ENCODE measurements at places on chromosomes 12 and 14.

DNA sequence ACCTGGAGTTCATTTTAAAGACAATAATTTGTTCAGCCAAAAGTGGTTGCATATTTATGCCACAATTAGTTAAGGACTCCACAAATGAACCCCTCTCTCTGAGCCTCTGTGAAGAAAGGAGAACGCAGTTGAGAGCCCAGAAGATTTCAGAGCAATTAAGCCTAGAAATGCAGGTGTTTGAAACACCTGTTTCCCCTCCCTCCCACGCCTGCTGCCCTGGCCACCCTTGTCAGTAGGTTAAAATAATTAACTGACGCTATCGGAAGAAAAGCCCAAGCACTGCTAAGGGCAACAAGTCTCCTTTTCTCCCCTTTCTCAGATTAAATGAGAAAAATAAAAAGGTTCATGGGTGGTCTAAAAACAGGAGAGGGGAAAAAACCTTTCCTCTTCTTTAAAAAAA is 99.2 kb downstream of the PPM1A start:
- no peak for DNase-seq

DNA sequence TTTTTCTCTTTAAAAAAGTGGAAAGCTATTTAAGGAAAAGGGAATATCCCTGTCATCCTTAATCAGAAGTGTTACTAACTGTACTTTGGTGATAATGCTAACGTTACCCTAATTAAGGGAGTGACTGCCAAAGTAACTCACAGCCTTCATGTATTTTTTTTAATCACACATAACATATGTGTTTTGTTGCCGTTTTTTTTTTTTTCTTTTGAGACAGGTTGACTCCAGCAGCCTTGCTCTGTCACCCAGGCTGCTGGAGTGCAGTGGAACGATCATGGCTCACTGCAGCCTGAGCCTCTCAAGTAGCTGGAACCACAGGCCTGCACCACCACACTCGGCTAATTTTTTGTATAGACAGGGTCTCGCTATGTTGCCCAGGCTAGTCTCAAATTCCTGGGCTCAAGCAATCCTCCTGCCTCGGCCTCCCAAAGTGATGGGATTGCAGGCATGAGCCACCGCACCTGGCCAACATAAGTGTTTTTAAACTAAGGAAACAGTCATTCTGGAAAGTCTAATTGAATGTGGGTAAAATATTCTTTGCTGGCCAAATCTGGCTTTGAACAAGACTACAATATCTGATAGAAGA is 56.5 kb downstream of the HECTD4 start:
- DNase-seq: no peak

DNA sequence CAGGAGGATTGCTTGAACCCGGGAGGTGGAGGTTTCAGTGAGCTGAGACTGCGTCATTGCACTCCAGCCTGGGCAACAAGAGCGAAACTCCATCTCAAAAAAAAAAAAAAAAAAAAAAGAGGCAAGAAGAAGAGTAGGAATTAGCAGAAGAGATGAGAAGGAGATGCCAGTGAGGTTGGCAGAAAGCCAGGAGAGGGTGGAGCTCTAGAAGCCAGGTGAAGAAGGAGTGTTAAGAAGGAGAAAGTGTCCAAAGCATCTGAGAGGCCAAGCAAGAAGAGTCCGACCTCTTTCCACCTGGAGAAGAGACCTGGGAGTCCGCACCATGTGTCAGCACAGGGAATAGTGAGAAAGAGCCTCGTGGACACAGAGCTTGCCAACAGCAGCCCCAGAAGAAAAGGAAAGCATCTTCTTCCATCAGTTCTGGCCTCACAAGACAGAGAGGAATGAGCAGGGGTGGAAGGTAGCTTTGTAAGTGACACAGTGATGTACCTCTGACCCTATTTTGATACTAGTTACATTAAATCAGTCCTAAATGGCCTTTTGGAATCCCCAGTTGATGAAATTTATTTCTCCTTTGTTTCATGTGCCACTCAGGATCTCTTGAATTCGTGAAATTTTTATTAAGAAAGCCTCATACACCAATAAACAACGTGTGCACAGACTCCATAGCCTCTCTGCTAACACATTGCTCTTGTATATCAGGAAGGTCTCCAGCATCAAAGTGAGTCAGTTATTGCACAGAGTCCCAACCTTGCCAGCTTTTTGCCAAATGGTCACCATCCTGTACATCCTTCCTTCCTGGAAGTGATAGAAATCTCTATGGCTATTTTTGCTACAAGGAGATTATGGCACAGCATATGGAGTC is 70.6 kb downstream of the SAMD4A start:
- DNase-seq: no peak

- peak; percentile 25 for DNase-seq
Observed at GRCh38 chr12:1797991-1798640, 22.2 kb upstream of the LRTM2 start.

- no peak for DNase-seq
Observed at GRCh38 chr14:82689948-82690347, 1156.3 kb upstream of the SEL1L start.

GRCh38 chr12:80353254-80353653 is 90.8 kb upstream of the PTPRQ start:
- DNase-seq: no peak

- no peak for DNase-seq
Observed at GRCh38 chr12:78293059-78293686, 462.5 kb downstream of the NAV3 start.

DNA sequence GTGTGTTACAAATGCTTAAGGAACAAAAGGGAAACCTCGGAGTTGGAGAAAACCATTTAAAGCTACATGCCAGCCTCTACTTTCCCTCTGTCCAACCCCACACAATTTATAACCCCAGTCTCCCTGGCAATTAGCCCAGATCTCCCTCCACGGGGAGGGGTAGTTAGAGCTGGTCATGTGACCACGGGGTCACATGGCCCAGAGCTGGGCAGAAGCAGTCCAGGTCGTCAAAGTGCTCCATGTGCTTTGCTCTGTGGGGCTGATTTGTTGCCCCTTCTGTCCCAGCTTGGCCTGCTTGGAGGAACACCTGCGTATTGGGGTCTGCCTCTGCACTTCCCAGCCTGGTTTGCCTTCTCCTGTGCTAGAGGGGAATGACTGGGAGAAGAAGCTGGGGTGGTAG is 219.1 kb downstream of the RBM19 start:
- DNase-seq: no peak

GRCh38 chr12:71683633-71684032 is 2.2 kb upstream of the TMEM19 start:
- DNase-seq: no peak

DNA sequence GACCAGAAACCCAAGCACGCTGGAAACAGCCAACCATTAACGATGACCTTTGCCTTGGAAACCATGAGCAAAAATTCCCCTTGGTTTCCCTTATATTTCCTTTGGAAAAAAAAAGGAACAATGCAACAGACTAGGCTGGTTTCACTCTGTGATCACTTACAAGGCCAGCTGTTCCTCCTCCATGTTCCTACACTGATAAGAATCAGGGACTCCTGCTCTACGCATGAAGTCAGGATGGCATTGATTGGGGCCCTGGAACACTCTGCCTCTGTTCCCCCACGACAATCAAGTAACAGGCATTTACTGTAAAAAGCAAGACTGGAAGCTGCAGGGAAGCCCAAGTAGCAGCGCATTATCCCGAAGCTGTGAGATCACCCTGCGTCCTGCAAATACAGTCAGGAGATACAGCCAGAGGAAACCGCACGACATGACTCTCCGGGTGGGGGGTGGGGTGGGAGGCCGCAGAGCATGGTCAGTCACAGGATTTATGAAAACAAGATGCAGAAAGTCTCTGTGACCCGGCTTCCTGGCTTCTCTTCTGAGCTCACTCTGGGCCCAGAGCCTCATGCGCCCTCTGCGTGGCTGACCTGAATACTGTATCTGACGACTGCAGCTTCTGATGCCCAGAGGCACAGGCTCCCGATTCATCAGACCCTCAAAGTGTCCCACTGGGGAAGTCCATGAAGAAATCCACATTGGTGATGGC is 31.1 kb downstream of the SSH1 start:
- peak; percentile 78 for DNase-seq

- DNase-seq: no peak
Observed at GRCh38 chr12:68279227-68280054, 26.0 kb upstream of the IL22 start.

GRCh38 chr12:69274861-69275260 is 35.5 kb downstream of the CPSF6 start:
- no peak for DNase-seq

DNA sequence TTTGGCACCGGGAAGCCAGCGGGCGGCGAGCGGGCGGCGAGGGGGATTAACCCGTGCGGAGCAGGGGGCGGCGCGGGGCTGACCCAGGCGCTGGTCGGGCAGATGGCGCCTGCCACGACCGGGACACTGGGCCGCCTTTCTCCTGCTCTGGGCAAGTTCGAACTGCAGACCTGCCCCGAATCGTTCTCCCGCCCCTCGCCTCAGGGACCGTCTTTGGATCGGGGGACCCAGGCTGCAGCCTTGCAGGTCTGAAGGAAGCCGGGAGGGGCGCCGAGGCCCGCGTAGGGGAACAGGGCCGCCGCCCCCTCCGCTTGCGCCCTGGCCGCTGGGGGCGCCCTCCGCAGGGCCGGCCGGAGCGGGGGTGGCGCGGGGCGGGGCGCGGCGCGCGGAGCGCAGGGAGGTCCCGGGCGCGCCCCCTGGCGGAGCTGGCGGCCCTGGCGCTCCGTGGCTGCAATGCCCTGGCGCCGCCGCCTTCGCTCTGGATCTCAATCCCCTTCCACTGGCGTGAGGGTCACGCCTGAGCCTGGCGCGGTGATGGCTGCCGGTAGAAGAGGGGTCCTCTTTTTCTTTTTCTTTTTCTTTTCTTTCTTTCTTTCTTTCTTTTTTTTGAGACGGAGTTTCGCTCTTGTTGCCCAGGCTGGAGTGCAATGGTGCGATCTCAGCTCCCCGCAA is 449 bp upstream of the LTBP2 start:
- peak; percentile 77 for DNase-seq

DNA sequence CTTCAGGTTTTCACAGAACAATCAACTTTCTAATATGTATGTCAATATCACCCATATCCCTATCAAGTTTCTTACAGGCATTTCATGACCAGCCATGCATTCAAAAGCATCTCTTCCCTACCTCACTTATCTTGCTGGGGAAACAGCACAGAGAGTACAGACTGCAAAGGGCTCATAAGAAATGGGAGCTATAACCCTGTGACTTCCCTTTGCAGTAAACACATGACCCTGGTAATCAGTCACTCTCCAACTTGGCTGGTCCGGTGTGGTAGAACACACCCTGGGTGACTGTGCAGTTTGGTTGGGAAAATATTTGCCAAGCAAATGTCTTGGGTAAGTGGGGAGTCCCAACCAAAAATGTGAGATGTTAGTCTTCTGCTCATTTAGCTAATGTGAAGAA is 49.4 kb upstream of the TMCC3 start:
- DNase-seq: no peak

DNA sequence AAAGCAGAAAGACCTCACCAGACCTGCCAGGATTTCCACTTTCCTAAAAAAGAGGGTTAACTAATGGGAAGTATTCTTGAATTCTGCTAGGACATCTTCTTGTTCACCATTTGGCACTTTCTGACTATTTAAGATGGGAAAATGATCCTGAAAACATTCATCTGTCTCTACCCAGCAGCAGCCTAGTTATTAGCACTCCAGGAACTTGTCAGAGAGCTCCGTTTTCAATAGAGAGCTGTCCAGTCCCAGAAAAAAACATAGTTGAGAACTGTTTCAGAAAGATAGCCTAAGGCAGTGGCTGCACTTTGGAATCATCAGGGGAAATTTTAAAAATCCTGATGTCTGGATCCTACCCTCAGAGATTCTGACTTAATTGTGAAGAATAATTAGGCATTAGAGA is 22.1 kb upstream of the CEP83 start:
- no peak for DNase-seq

GRCh38 chr12:6925540-6926279 is 2.0 kb upstream of the ATN1 start:
- DNase-seq: peak; percentile 79

GRCh38 chr14:30525833-30526232 is 33.1 kb upstream of the G2E3 start:
- DNase-seq: no peak

- no peak for DNase-seq
Observed at GRCh38 chr12:127150028-127150427, 1116.9 kb upstream of the TMEM132C start.

DNA sequence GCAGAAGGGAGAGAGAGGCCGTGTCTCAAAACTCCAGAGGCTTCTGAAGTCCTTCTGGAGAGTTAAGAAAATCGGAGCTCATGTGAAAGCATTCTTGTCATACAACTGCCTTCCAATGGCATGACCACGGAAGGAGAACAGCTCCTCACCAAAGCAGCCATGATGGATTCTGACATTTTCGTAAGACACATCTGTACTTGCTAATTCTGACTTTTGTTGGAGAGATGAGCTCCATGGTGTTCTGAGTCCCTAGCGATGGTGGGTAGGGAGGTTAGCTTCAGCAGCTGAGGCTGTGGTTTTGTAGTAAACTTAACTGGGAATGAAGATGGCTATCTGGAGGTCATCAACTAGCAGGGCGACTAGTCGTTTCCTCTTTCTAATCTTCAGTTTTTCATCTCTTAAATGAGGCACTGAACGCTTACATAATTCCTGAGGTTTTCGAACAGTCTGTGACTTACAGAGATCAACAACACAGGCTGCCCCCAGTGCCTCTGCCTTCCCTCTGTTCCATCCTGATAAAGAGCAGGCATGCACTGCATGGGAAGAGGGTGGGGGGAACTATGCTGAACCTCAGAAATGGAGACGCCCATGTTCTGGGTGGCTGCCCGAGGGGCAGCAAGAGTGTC is 28.6 kb upstream of the DICER1 start:
- no peak for DNase-seq

GRCh38 chr12:108133482-108133881 is 4.4 kb downstream of the WSCD2 start:
- no peak for DNase-seq

GRCh38 chr12:104953323-104953722 is 4.8 kb downstream of the SLC41A2 start:
- DNase-seq: no peak

GRCh38 chr14:103315941-103316340 is 18.1 kb upstream of the EIF5 start:
- DNase-seq: no peak
